ENCODE measurements at places on chromosomes 7 and 10.

- DNase-seq = peak; percentile 81
Measured at GRCh38 chr10:21314906-21315644, 210.4 kb downstream of the SKIDA1 start.

GRCh38 chr7:90752051-90752450, 155.9 kb downstream of the CDK14 start:
- DNase-seq = no peak

DNA sequence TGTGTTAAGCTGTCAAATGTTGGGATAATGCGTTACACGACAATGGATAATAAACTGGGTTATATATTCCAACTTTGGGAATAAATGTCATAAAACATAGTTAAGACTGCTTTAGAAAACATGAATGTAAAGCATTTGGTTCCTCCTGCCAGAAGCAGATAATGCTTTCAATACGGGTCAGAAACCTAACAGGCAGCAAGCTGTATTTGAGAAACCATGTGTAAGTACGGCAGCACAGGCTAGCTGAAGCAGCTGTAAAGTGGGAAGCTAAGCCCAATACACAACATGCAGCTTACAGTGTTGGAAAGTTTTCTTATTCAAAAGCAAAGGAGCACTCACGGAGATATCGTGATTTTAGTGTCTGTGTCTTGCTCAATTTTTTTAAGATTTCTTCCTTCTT, 46.5 kb downstream of the MALSU1 start:
- DNase-seq = no peak

DNA sequence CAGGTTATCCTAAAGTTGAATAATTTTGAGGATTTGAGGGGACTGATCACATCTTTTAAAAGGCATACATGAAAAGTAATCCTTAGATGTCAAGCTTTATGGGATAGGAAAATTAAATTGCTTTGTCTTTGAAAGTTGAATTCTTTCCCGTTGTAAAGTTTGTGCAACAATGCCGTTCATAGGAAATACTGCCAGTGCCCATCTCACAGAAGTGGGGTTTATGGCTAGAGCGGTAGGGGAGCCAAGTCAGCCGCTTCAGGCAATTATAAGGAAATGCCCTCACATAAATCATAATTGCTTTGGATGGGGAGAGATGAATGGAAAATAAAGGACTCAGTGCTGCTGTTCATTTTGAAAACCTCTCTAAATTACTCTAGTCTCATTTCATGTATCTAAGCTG, 18.1 kb downstream of the CDC123 start:
- no peak for DNase-seq

- no peak for DNase-seq
Measured at GRCh38 chr7:90246171-90246570, 1.2 kb downstream of the CFAP69 start.
